ENCODE measurements at places on chromosomes 5 and 9. TPM values are rescaled to one million over a fixed set of nuclear protein-coding genes. Genes with fewer than 3 reads are reported as not detected.
A peak's percentile ranks its signal among the peaks of the same experiment; 100 is the strongest.

GRCh38 chr9:76415154-76415553 is 20.9 kb upstream of the RFK start:
- no peak for DNase-seq

GRXCR2 gene
- not detected for total RNA-seq

DNA sequence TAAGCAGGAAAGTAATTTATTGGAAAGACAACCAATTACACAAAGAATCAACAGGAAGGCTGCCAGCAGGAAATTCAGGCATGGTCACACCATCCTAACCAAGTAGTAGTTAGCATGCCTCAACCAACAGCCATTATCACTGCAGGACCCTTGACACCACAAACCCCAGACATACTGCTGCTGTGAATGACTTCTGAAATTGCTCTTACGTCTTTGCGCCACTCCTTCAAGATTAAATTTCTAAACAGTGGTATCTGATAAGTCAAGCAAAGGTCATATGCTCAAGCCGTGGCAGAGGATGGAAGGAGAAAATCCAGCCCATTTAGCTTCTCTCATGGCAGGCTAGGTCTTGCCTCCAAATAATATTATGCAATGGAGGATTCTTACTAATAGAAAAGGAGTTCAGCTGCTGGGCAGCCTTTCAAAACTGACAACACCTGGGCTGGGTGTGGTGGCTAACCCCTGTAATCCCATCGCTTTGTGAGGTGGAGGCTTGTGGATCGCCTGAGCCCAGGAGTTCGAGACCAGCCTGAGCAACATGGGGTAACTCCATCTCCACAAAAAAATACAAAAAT is 5.0 kb upstream of the PTGER4 start:
- DNase-seq, result no peak

DNA sequence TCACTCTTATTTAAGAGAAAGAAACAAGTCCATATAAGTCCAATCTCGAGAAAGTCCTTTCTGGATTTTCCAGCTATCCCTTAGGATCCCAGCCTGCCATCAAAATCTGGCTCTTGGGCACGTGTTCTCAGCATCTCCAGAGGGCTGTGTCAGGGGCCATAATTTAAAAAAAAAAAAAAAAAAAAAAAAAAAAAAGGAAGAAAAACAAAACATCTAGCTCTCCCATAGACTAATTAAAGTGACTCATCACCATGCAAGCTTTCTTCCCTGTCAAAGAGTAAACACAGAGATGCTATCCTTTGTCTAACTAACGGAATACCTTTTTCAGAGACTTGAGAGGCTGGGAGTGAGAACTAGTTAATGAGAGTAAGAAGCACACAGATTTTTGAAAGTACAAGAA is 44.9 kb upstream of the MYO10 start:
- DNase-seq, result no peak

GRCh38 chr9:121059998-121060636 is 10.0 kb upstream of the C5 start:
- peak; percentile 11 for DNase-seq

DNA sequence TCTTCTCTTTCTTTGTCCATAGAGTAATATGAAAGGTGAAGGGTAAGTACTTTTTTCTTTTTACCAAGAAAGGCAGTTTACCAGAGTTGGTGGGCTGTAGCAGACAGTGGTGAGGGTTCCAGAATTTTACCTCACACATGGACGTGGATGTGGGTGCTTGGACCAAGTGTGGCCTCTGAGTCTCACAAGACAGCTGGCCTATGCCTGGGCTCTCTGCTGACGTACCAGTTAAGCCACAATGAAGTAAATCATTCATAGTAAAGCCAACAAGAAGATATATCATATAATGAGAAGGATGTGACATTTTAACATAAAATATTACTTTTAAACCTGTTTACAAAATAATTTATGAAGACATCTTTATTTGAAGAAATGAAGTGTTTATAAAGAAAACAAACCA is 106.0 kb downstream of the PRKACG start:
- DNase-seq, result no peak

DNA sequence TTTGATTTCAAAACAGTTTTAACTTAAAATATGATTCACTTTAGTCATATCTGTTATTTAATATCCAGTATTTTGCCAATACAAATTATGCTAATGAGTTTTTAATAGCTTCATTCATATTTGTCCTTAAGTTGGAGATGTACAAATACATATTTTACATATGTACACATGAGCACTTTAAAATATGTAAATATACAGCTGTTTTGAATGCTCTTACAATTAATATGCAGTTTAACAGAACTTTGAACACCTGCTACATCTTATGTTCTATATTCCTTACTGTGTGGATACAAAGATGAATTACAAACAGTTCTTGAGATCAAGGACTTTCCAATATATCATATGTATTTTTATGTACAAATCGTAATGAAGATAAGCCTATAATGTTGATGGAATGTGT is 74.0 kb downstream of the CHSY3 start:
- DNase-seq, result no peak

DNA sequence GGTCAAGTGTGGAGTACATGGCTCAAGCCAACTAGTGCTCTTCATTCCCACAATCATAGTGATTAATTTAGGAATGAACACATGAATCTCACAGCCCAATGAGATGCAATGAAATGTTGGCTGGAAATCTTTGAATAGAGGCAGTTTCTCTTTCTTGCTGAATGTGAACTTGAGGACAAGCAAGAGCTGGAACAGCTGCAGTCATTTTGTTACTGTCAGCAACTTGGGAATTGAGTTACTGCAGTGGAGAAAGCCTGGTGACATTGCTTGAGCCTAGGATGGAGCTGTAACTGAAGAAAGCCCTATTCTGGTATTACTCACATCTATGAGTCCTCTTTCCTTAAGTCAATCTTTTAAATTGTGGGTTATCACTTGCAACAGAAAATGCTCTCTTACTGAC is 62.3 kb downstream of the YIPF5 start:
- no peak for DNase-seq

- DNase-seq, result no peak
Measured at GRCh38 chr9:120221844-120222243, 358.1 kb downstream of the CDK5RAP2 start.

- no peak for DNase-seq
Measured at GRCh38 chr5:38830521-38831051, 15.2 kb upstream of the OSMR start.

GRCh38 chr9:112502175-112502946 is 15.7 kb downstream of the KIAA1958 start:
- no peak for DNase-seq

ELAVL2 gene
- total RNA-seq, result not detected

PDE6A gene
- total RNA-seq, result not detected

Data from pancreas (tissue), 10 donors.